ENCODE measurements at places on chromosomes 5 and 9.

DNA sequence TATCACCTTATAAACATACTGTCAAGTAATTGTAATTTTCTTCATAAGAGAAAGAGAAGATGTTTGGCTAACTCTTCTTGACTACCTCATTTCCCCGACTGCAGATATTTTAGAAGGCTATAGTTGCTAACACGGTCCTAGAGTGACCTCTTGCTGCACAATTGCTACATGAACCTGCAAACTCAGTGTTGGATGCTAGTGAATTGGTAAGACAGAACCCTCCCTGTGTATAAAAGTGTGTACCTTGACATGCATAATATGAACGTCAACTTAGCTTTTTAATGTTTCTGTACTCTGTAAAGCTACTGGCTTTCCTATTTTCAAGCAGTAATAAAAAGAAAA is 46.7 kb upstream of the CER1 start:
- no peak overlapping the region for H3K4me3 ChIP-seq
- H3K27ac ChIP-seq: no peak overlapping the region
- no peaks in the 10 kb centered on the region for H3K4me1 ChIP-seq

DNA sequence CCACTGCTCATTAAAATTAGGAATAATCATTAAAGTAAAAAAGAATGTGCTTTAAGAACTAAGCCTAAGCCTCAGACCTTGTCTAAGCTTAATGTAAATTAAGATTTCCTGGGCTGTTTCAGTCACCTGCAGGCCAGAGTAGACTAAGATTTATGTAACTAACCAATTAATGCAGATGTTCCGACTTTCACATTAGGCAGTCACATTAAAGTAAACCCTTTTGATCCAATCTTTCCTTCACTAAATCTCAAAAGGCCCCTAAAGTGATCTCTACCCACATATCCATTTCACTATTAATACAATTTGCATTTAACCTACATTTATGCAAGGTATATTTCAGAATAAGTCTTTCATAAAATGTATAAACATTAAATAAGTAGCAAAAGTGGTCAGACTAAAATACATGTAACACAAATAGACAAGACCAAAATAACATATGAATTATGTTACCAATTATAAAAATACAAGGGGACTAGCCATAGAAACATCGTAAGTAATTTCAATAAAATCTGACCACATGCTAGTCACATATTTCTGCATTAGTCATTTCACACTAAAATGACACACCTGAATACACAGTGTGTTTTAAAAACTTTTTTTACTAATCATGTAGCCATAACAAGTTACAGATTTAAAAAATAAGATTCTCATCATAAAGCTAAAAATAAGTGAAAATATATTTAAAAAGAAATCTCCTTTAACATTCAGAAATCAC is 7.7 kb downstream of the NR3C1 start:
- no peak overlapping the region for H3K27ac ChIP-seq
- H3K27me3 ChIP-seq: no peaks in the 10 kb centered on the region
- no peaks in the 10 kb centered on the region for H3K36me3 ChIP-seq
- peaks cover 13% of the 10 kb centered on the region for H3K4me1 ChIP-seq
- H3K4me3 ChIP-seq: peak overlapping the region; percentile 76

GRCh38 chr5:143182901-143183820 is 220.3 kb downstream of the NR3C1 start:
- H3K27ac ChIP-seq: peak overlapping the region; percentile 26
- no peak overlapping the region for H3K4me3 ChIP-seq
- no peaks in the 10 kb centered on the region for H3K36me3 ChIP-seq
- peak; percentile 72 for DNase-seq
- no peaks in the 10 kb centered on the region for H3K27me3 ChIP-seq
- peaks cover 58% of the 10 kb centered on the region for H3K4me1 ChIP-seq

GRCh38 chr5:135829681-135830383 is 4.6 kb upstream of the SLC25A48 start:
- DNase-seq: peak; percentile 63
- no peaks in the 10 kb centered on the region for H3K36me3 ChIP-seq
- no peak overlapping the region for H3K4me3 ChIP-seq

GRCh38 chr5:65133477-65134110 is 348.1 kb downstream of the ADAMTS6 start:
- peak overlapping the region; percentile 32 for H3K27ac ChIP-seq
- H3K4me3 ChIP-seq: no peak overlapping the region
- no peaks in the 10 kb centered on the region for H3K36me3 ChIP-seq
- no peaks in the 10 kb centered on the region for H3K4me1 ChIP-seq
- DNase-seq: no peak

DNA sequence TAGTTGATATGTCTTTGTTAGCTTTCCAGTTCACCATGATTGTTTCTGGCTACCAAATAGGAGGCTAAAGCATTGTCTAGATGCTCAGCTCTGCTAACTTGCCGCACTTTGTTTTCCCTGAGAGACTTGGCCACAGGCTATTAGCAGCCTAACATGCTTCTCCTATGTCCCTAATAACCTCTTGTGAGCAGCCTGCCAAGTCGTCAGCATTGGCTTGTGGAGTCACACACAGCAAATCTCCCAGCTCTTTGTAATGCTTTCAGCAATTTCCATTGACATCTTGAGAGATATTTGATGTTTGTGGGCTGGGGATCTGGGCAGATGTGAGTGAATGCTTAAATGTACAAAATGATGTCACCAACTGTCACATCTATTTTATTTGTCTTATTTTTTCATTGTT is 346.9 kb downstream of the KDM4C start:
- no peak overlapping the region for H3K4me3 ChIP-seq
- no peaks in the 10 kb centered on the region for H3K27me3 ChIP-seq
- no peak for DNase-seq
- peaks cover 40% of the 10 kb centered on the region for H3K36me3 ChIP-seq

GRCh38 chr5:35305336-35306020 is 75.2 kb upstream of the PRLR start:
- H3K4me1 ChIP-seq: no peaks in the 10 kb centered on the region
- DNase-seq: no peak
- H3K36me3 ChIP-seq: no peaks in the 10 kb centered on the region
- H3K4me3 ChIP-seq: no peak overlapping the region
- H3K27ac ChIP-seq: no peak overlapping the region

DNA sequence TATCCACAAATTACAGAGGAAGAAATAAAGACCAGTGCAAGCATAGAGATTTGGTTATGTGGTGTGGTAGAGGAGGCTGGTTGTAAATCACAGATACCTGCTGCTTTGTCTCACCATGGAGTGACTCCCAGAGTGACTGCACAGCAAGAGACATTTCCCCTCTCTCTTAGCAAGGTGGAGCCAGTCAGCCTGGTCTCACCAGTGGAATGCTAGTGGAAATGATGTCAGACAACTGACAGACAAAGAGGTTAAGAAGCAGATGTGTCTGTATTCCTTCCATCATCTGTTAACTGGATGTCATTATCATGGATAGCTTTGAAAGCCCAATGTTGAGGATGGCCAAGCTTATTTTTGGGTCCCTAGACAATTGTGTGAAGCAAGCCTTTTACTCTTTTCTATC is 509.4 kb upstream of the SEMA6A start:
- no peaks in the 10 kb centered on the region for H3K36me3 ChIP-seq
- no peak overlapping the region for H3K27ac ChIP-seq
- no peaks in the 10 kb centered on the region for H3K27me3 ChIP-seq
- no peak for DNase-seq

GRCh38 chr5:169909945-169910344 is 70.3 kb downstream of the INSYN2B start:
- no peak for DNase-seq
- no peaks in the 10 kb centered on the region for H3K27me3 ChIP-seq
- no peak overlapping the region for H3K4me3 ChIP-seq

GRCh38 chr9:84597131-84597530 is 72.4 kb upstream of the NTRK2 start:
- H3K27ac ChIP-seq: no peak overlapping the region
- DNase-seq: no peak
- H3K4me1 ChIP-seq: no peaks in the 10 kb centered on the region
- no peaks in the 10 kb centered on the region for H3K36me3 ChIP-seq
- H3K27me3 ChIP-seq: no peaks in the 10 kb centered on the region
- no peak overlapping the region for H3K4me3 ChIP-seq

GRCh38 chr5:159891371-159891770 is 24.9 kb upstream of the ADRA1B start:
- DNase-seq: no peak
- no peaks in the 10 kb centered on the region for H3K27me3 ChIP-seq
- H3K36me3 ChIP-seq: no peaks in the 10 kb centered on the region
- no peaks in the 10 kb centered on the region for H3K4me1 ChIP-seq

- H3K36me3 ChIP-seq: no peaks in the 10 kb centered on the region
- H3K27me3 ChIP-seq: no peaks in the 10 kb centered on the region
- no peak for DNase-seq
- no peak overlapping the region for H3K27ac ChIP-seq
- no peak overlapping the region for H3K4me3 ChIP-seq
These were observed 49.2 kb upstream of the MINAR2 start for GRCh38 chr5:129698661-129699060.

- no peaks in the 10 kb centered on the region for H3K27me3 ChIP-seq
- H3K36me3 ChIP-seq: no peaks in the 10 kb centered on the region
- peaks cover 8% of the 10 kb centered on the region for H3K4me1 ChIP-seq
- DNase-seq: no peak
- no peak overlapping the region for H3K27ac ChIP-seq
These were observed 48.6 kb downstream of the UGCG start for GRCh38 chr9:111945216-111945615.

- no peak for DNase-seq
- no peak overlapping the region for H3K27ac ChIP-seq
- no peaks in the 10 kb centered on the region for H3K27me3 ChIP-seq
- no peaks in the 10 kb centered on the region for H3K36me3 ChIP-seq
- H3K4me1 ChIP-seq: peaks cover 6% of the 10 kb centered on the region
These were observed 16.1 kb downstream of the ACTBL2 start for GRCh38 chr5:57466544-57466943.

Data from stomach (tissue), 19 donors.